Putamen (tissue), 1 donor: ENCODE measurements at places on chromosomes 16 and 17.
A peak's percentile ranks its signal among the peaks of the same experiment; 100 is the strongest.

DNA sequence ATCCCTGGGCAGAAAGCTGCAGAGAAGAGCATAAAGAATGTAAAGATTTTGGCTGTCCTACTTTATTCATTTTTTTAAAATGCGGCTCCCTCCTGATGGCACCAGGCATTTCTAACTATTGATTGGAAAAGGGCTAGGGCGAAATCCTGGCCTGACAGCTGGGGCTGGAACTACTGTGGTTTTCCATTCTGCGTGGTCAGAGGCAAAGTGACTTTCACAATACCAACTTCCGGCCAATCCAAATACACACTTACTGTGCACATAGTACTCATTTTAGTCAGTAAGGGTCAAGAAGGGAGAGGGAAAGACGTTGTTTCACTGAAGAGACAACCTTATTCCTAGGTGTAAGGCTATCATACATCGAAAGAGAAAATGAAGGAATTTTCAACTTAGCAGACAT, 113.8 kb upstream of the PMFBP1 start:
- no peak for DNase-seq

GRCh38 chr17:42725143-42725542, 19.7 kb downstream of the EZH1 start:
- DNase-seq = no peak

GRCh38 chr16:14366974-14367707, 262.9 kb downstream of the PARN start:
- DNase-seq = no peak

- no peak for DNase-seq
Measured at GRCh38 chr16:87115646-87116045, 201.5 kb downstream of the C16orf95 start.

DNA sequence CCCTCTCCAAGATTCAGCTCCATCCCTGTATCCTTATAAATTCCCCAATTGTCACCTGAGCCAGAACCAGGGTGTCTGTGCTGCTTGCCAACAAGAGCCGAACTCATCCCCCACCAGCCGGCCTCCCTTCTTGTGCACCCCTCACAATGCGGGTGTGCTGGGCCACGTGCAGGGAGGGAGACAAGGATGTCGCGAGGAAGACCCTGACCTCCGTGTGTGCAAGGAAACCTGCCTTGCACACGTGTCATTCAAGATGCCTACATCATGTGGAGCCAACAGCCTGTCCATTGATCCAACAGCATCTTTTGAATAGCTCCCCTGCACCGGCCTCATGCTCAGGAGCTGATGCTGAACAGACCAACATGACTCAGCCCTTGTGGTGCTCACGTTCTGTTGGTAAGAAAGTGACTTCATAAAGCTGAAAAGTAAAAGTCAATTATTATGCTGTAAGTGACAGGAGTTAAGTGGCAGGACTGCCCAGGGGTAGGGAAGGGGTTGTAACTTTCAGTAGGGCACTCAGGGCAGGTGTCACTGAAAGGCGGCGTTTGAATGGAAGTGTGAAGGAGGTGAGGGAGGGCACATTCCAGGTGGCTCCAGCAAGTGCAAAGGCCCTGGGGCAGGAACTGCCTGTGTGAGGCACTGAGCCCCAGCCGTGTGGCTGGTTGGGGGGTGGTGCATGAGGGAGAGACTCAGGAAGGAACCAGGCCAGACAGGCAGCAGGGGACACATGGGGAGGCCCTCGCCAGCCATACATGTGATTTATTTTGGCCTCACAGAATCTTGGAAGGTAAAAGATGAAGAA, 302.2 kb downstream of the FOXL1 start:
- DNase-seq = no peak

DNA sequence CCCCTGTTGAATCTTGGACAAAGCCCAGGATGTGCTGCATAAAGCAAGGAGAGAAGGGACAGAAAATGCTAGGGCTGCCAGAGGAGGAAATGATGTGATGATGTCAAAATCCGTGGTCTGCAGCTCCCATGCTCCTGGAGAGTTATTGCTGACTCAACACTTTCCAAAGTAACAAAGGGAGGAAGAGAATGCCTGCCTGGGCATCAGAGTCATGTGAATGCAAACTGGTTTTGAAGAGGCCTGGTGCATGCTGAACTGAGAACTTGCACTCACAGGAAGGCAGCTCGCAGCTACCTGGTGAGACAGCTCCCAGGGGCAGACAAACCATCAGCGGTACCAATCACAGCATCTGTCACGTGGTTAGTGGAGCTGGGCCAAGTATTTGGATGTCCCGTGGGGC, 2.8 kb downstream of the MARVELD3 start:
- DNase-seq = no peak

DNA sequence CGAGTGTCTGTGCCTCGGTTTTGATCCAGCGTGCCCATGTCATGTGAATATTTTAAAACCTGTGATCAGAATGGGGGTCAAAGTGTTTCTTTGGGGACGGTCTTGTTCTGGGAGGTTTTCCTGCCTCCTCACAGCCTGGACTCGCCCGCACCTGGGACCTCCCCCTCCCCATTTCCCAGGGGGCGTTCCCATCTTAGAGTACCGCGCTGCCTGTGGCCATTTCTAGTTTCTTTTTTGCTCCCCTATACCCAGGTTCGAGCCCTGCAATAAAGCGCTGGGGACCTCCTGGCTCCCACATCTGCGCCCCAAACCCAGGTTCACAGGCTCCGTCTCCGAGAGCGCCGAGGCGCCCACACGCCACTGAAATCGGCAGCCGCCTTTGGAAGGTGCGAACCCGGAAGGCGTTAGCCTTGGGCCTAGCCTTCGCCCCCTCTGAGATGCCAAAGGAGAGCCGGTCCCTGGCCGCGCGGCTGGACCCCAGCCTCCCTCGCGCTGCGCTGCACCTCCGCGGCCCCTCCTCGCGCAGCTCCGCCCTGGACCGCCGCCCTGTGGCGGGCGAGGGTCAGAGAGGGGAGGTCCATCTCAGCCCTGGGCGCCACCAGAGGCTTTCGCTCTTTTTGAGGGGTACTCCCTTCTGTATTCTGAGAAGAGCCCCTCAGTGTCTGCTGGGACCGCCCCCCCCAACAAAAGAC, 1.7 kb downstream of the KCNJ12 start:
- DNase-seq = no peak

DNA sequence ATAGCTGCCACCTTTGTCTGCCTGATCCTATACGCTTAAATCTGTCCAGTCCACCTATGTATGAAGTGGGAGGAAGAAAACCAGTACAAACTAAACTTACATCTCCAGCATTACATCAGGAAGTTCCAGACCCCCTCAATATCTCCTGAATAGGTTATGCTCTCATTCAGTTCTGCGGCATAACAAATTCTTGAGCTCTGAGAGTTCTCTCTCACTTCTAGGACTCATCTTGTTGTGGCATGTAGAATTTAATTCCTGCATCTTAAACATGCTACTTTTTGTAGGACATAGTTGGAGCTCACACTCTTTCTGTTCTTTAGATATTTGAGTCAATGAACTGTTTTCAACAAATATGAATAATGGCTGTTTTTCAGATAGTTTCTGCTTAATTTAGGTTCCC, 662.5 kb downstream of the CDH11 start:
- DNase-seq = no peak

DNA sequence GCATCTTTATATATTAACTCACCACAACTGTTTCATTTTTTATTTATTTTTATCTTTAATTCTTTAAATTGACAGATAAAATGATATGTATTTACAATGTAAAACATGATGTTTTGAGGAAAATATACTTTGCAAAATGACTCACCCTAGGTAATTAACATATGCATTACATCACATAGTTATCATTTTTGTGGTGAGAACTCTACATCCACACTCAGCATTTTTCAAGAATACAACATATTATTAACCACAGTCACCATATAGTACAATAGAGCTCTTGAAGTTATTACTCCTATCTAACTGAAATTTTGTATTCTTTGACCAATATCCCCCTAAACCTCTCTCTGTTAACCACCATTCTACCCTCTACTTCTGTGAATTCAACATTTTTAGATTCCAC, 194.7 kb upstream of the KIF2B start:
- no peak for DNase-seq

- DNase-seq = no peak
Measured at GRCh38 chr17:59413014-59413766, 81.7 kb downstream of the YPEL2 start.

DNA sequence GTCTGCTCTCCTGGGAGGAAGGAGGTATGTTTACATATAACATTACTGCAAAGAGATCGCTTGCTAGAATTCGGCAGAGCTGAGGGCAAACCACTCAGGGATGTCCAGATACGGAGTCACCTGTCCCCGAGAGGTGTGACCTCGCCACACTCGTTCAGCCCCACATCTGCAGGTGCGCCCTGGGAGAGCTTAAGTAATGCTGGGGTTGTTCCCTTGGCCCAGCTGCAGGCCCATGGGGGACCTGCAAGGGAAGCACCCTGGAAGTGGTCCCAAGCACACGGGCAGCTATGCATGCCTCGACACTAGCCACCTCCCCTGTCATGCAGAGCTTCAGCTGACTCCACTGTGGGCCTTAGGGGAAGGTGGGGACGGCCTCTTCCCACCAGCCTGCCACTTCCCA, 22.2 kb downstream of the USP22 start:
- DNase-seq = no peak

DNA sequence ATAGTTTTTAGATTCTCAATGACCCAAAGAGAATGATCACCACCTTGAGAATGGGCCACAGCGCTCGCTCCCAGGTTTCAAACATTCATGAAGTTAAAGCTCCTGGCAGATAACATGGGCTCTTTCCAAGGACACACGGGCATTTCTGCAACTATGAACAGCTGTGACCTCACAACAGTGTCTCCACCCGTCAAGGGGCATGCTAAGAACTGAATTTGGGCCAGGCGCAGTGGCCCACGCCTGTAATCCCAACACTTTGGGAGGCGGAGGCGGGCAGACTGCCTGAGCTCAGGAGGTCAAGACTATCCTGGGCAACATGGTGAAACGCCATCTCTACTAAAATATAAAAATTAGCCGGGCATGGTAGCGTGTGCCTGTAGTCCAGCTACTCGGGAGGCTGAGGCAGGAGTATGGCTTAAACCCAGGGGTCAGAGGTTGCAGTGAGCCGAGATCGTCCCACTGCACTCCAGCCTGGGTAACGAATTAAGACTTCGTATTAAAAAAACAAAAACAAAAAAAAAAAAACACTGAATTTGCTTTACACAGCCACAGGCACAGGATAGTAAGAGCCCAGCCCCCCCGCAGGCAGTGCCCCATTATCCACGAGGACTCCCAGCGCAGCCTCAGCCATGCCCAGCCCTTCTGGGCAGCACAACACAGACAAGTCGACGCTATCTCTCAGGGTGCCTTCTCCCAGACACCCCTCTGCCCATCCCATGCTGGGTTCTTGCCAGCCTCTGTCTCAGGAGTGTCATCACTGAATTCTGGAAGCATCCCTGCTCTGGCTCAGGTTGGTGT, 7.2 kb downstream of the USP7 start:
- DNase-seq = no peak

DNA sequence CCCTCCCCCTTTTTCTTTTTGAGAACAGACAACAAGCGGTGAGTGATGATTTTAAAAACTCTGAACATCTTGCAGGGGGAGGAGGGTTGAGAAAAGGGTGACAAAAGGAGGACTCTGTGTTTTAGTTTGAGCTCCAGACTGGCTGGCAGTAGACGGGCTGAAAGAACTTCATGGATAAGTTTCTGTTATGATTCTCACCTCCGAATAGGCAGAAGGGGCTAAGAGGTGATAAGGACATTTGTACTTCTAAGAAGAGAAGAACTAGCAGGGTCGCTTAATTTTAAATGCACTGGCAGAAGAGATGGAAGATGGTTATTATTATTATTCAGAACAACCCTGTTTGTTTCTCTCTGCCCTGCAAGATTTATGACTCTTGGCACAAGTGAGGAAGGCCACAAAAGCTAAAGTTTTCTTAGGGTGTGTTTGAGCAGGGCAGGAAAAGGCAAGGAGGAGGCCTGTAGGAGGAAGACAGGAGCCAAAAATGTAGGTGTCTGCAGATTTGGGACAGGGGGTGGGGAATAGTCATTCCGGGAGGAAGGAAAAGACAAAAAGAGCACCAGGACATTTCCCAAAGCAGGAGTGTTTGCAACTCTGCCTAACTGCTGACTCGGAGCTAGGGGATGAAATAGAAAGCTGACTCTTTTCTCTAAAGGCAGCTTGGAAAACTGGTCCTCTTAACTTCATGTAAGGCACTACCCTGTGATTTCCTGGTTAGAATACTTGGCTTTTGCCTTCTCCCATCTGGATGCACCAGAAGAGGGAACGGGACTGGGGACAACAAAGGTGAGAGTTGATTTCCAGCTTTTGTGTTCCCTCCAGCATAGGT, 11.9 kb upstream of the HOXB2 start:
- DNase-seq = no peak

- no peak for DNase-seq
Measured at GRCh38 chr16:69107316-69107962, 2.0 kb downstream of the HAS3 start.

DNA sequence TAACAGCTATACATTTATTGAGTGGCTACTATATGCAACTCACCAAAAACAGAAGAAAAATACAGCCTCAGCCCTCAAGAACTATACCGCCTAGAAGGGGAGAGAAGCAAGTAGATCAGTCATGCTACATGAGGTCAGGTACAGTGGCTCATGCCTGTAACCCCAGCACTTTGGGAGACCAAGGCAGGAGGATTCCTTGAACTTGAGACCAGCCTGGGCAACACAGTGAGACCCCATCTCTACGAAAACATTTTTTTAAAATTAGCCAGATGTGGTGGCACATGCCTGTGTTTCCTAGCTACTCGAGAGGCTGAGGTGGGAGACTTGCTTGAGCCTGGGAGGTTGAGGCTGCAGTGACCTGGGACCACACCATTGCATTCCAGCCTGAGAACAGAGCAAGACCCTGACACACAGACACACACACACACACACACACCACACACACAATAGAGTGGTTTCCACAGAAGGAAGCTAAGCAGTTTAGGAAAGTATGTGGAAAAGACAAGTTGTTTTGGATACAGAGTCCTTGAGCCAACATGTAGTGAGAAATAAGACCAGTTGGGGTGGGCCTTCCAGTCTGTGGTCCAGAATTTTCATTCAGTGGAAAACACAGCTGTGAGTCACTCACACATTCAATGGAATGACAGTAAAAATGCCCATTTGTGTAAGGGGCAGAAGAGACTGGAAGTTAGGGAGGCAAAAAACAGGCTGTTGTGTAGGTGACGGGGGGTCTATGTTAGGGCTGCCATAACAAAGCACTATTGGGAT, 10.7 kb upstream of the SNTB2 start:
- DNase-seq = no peak

DNA sequence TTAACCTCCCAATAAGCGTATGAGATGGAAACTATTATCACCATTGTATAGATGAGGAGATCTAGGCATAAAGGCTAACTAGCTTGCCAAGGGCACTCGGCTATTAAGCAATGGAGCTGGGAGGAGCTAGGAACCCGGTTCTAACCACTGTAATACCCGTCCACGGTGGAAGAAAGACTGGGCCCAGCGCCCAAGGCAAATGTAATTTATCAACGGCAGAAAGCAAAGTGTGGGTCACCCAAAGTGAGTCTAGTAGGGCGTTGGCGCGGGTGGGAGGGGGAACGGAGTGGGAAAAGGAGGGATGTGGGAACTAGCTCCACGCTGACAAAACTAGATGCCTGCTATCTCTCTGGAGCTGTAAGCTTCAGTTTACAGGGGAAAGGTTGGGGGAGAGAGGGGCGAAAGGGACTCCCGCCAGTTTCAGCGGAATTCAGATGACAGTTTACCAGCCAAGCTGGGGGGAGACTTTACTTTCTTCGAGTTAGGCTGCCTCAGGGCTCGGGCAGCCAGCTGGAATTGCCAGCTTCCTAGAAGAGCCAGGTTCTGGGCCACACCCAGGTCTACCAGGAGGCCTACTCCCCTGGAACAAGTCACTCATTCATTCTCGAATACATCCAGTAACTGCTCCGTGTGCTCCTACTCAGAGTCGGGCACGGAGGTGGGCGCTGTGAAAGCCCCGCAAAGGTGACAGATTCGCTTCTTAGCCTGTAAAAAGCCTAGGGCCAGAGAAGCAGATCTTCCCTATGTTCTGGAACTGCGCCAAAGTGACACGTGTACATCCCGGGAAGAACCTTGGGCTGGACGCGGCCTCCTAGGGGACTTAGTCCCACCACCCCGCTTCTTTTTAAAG, 837 bp downstream of the LRRC59 start:
- DNase-seq = peak; percentile 27
